ENCODE measurements at places on chromosomes 4 and X.
A peak's percentile ranks its signal among the peaks of the same experiment; 100 is the strongest.

DNA sequence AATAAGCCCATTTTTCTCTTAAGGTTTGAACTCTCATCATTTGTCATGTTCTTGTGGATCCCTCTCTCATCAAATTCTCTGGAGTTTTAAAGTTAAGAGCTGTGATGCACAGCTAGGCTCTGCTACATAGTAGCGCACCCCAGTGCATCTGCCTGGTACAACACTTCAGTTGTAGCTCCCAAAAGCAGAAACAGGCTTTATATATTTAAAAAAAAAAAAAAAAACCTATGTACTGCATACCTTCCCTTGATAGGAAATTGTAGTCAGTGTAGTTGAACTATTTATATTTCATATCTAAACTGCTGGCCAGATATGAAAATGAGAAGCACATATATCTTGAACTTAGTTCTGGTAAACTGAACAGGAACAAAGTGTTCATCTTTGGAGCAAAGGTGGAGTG is 131.4 kb downstream of the KLHL13 start:
- DNase-seq: no peak

GRCh38 chr4:116357758-116358157 is 727.6 kb downstream of the TRAM1L1 start:
- no peak for DNase-seq

GRCh38 chr4:10552591-10553280 is 95.5 kb upstream of the ZNF518B start:
- no peak for DNase-seq

GRCh38 chrX:123442764-123443163 is 258.7 kb downstream of the GRIA3 start:
- DNase-seq: no peak

GRCh38 chr4:156443488-156443887 is 489.8 kb upstream of the CTSO start:
- DNase-seq: no peak

DNA sequence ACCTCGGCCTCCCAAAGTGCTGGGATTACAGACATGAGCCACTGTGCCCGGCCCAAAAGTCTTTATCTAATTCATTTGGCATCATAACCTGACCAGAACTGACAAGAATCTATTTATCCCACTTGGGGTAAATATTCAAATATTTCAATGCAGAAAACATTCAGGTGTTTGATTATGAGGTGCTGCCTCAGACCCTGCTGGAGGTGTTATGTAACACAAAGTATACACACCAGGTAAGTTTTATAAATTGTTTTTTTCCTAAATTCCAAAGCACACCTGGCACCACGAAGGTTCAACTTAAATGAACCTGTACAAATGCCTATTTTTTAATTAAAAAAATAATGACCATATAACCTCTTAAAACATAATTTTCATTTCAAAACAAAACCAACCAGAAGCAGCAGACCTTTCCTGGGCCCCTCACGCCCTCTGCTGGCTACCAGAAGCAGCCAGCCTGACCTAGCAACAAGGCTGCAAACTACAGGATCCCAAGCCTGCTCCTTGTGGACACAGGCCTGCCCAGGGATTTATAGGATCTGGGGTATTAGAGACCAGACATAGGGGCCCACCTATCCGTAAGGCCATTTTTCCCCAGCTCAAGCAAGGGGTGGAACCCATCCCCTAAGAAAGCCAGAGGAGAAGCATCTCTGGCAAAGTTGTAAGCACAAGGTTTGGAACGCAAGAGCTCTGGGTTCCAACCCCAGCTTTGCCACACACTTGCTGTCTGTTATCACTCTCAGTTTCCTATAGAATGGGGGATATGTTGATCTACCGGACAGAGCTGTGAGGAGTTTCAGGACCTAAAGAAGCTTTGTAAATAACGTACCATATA is 11.7 kb downstream of the OTUD5 start:
- peak; percentile 88 for DNase-seq

GRCh38 chr4:996030-996996 is 3.1 kb upstream of the SLC26A1 start:
- no peak for DNase-seq

DNA sequence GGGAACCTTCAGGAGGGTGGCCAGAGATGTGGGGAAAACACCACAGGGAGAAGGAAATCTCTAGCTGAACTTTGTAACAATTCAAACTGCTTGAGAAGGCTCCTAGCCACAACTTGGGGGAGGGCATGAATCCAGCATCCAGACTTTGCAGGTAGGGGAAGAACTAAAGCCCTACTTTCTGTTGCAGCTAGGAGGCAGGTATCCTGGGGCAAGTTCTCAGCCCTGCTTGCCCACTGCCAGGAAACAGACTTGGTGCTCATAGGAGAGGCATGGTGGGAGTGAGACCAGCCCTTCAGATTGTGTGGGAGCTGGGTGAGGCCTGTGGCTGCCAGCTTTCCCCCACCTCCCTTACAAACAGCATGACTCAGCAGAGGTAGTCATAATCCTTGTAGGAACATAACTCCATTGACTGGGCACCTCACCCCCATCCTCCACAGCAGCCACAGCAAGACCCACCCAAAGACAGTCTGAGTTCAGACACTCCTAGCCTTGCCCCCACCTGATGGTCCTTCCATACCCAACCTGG is 209.5 kb upstream of the CPEB2 start:
- no peak for DNase-seq

DNA sequence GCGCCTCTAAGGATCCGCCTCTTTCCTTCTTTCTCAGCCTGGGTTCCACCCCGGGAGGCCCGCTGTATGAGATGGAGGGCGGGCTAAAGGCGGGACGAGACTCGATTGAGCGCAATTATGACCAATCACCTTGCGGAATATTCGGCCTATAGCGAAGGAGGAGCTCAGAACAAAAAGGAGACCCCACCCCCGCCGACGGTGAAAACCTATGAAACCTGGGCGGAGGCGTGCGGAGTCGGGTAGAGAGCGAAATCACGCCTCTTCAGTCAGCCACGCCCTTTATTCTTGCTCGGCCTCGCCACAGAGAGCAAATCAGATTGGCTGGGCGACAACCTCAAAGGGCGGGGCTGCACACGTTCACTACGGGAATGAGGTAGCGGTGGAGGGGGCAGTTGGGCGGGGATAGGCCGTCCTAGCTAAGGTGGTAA is 615 bp upstream of the CDK16 start:
- peak; percentile 99 for DNase-seq

GRCh38 chrX:75989806-75990590 is 182.9 kb upstream of the PBDC1 start:
- DNase-seq: no peak

DNA sequence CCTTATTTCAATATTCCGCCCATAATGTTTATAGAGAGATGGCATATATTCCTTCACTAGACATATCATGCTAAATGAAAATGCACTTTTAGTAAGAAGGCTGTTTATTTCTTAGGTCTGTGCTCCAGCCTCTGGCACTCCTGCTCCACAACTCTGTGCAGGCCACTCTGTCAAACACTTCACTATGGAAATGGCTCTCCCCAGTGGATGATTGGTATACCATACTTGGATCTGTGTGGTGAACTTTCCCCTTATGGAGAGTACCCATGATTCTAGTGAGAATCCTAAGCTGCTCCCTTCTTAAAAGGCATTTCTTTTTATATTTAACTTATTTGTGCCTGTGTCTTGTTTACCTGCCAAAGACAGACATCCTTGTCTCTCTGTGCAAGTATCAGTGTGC is 480.1 kb upstream of the GALNT7 start:
- no peak for DNase-seq

- peak; percentile 54 for DNase-seq
Observed at GRCh38 chr4:7390906-7391636, 43.7 kb downstream of the PSAPL1 start.

- no peak for DNase-seq
Observed at GRCh38 chr4:82765134-82765533, 33.5 kb downstream of the SCD5 start.

DNA sequence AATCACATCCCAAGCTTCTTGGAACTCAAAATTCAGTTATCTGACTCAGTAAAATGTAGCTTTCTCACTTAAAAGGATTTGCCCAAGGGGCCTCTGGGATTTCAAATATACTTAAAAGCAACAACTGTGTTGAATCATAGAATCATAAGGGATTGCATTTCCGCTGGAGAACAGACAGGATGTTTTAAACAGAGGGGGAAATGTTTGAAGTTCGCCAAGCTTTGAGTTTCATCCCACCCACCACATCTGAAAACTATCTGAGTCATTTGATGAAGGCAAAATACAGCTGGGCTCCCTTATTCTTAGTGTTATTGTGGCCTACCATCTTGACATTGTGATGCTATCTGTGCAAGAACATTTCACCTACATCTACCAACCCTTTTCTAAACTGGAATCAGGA is 73.5 kb downstream of the PPP1R2C start:
- no peak for DNase-seq

DNA sequence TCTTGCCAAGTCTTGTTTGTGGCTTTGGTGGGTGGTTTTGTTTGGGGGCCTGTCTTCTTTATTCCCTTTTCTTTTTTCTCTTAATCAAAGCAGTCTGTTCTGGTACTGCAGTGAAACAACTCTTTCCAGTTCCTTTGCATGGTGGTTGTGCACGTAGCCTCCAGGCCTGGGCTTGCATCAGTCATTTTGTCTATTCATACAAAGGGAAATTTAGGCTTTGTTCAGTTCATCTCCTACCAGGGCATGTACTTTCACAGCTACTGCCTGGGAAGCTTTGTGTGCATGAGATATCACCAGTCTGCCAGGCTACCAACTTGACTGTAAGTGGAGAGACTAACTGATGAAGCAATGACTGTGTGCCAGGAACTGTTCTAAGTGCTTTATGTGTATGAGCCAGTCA is 8.5 kb downstream of the TRIM2 start:
- no peak for DNase-seq

DNA sequence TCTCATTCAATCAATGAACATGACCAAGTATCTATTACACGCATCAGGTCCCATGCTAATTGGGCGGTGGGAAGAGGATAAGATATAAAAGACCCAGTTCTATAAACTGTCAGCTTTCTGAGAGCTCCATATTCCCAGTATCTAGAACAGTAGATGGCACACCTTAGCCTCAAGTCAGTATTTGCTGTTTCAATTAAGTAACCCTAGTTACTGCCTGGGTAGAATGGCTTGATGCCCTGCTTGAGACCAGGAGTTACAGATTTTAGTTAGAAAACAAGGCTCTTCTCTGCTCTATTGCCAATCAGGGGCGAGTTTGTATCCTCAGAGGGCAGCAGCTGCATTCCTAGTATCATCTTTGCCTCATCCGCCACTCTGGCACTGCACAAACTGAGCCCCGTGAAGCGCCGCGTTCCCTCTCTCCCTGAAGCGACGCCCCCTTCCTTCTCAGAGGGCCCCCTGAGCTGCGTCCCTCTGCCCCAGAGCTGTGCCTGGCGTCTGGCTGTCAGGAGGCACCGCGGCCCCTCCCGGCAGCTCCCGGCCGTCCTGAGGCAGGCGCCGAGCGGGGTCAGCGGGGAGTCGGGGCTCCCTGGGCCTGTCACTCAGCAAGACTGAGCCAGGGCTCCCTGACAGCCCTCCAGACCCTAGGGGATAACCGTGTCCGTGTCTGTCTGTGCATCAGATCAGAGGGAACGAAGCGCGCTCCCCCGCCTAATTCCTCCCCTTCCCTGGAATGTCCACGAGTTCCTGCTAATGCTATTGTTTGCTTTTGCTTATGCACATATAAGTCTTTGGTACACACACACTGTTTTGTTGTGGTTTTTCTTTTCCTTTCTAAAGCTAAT is 212.4 kb upstream of the TTC29 start:
- DNase-seq: peak; percentile 69

DNA sequence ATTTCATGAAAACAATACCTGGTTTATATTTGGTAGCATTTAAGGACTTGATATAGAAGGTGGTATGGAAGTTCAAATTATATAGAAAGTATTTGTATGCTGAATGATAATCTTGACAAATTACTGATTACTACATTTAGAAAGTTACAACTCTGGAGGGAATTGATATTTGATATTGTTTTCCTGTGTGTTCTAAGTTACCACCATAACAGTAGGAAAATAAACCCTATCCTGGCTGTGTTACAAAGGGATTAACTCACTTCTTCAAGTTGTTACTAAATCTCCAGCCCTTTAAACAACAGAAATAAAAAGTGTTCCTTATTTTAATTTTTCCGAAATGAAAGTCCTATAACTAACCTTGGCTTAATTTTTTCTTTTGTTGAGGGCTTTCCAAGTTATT is 36.6 kb downstream of the FHL1 start:
- no peak for DNase-seq

Measured in spleen (tissue), 13 donors.